Lower lobe of right lung (tissue), 2 donors: ENCODE measurements at places on chromosomes 3 and 15.

DNA sequence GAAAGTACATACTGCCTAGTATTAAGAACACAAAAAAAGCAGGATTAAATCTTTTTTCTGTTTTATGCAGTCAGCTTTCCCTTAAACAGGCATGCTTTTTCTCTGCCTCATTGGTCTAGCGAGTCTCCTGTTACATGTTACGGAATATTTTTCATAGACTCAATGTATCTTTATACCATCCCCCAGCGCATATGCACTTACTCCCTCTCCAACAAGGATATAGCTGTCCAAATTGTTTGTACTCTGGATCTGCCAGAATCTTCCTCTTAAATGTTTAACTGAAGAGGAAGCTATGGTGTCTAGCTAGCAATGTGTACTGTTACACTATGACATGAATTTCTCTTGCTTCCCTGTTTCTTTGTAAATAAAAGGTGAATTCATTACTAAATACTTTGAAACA, 9.2 kb upstream of the SLCO3A1 start:
- DNase-seq = no peak

GRCh38 chr15:89860891-89861290, 32.9 kb downstream of the AP3S2 start:
- DNase-seq = no peak

- no peak for DNase-seq
These were observed 68.5 kb upstream of the PTX3 start for GRCh38 chr3:157368171-157368570.

DNA sequence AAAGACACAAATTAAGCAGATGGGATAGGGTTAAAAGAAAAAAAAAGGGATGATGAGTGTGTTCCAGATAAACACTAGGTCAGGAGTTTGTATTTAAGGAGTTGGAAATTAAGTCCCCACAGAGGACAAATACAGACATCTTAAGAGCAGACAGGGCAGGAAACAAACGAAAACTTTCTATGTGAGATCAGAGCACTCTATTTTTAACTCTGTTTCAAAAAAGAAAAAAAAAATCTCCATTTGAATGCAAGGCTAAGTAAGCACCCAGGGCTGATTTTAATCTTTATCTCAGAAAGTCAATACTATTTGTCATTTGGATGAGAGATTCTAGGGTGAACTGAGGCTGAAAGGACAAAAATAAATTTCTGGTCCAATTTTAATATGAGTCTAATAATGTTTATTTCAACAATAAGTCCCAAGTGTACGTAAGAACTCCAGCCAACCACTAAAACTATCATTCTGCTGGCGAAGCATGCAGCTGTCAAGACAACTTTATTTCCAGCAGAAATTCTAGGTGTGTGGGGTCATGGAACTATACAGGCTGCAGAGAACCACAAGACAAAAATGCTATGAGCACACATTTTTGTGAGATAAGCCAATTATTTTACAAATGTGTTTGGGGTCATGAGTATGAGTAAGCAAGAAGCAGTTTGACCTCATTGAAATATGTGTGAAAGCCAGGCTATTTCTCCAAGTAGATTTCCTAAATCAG, 186.1 kb downstream of the FMN1 start:
- no peak for DNase-seq

- DNase-seq = peak; percentile 47
These were observed 101.8 kb upstream of the LIPC start for GRCh38 chr15:58329781-58330671.

DNA sequence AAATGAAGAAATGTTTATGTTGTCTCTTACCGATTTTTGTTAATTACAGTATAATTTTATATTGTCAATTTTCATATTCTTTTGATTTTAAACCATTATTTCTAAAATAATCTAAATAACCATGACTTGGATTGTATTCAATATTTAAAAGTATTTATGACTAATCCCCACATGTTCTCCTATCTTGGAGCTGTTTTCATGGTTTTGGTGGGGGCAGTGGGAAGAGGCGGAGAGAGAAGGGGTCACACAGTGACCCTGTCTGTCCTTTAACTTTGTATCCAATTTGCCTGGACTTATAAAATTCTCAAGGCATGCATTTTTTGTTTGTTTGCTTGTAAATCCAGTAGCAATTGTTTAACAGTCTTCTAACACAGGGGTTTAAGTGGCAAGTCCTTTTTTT, 407.4 kb downstream of the NTRK3 start:
- no peak for DNase-seq

DNA sequence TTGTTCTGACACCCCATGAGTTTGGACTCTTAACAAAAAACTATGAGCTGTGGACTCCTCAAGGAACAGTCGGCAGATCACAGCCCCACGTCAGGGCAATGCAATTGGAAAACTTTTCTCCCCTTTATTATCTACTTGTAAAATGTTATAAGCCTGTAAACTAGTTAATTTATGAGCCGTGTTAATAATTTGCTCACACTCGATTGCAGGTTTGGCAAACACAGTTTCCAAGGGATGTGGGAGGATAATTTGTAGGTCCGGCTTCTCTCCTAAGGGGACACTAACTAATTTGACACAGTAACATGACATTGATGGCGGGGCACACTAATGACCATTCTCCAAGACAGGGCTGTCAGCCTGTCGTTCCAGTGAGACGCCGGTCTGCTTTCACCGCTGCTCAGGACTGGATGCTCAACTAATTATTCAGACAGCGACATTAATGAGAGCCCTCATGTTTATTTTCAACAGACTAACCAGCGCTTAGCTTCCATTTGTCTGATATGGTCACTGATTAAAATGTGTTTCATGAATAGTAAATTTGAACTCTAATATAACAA, 222.1 kb downstream of the FOXP1 start:
- DNase-seq = no peak

DNA sequence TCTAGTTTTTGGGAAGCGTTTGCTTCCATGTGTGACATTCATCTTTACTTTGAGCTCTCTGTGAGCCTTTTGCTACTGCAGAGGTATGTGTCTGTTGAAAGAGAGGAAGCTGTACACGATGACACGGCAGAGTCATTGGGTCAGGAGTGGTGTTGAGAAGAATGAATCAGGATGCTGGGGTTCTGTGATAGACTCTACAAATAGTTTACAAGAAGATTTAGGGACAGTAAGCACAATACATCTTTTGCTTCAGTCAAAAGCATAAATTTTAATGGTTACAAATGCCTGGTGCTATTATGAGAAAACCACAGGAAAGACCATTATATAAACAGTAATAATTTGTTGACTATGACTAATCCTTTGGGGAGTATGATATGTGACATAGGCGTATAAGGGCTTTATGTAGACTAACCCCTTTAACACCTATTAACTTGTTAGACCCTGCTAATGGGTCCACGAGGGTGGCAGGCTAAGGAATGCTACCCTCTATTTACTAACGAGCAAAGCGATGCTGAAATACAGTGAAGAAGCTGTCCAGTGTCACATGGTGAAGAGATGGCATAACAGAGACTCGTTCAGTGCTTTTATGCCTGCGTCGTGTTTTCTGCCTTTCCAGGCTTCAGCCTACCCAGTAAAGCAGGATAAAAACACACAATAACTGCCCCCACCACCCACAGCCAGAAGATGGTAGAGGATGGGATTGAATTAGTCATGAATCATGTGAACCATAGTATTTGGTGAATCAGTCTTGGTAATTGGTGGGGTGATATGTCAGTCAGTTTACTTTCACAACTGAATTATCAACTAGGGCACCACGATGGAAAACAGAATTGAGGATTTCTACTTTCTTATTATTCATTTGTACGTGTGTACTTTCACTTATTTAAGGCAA, 118.8 kb downstream of the LPP start:
- no peak for DNase-seq

DNA sequence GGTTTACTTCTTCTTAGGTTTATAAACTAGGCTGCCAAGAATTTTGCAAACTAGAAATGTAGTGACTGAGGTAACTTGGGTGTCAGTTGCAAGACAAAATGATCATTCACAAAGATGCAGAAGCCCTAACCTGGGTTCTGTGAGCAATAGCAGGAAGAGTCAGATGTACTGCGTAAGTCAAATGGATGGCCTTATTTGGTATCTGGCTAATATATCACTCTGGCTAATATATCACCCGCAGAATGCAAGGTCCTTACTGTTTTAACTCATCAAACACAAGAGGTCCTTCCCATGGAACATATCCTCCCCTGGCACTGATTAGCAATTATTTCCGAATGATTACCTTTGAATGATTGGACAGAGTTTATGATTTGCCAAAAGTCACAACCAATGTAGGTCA, 37.4 kb downstream of the RBMS3 start:
- DNase-seq = no peak

GRCh38 chr15:69435985-69436384, 16.6 kb upstream of the RPLP1 start:
- DNase-seq = no peak

DNA sequence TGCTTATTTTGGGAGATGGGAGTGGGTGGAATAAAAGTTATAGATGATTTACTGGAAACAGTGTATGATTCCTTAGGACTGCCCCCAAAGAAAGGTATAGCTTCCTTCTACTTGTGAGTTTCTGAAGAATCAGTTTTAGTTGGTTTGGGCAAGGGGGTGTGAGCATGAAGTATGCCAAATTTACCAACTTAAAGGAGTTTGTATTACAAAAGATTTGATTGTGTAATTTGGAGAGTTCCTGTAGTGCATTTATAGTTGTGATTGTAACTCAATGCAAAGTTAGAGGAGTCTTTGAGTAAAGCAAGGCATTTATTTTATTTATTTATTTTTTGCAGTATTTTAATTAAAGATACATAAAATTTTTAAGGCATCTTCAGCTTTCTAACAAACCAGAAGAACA, 42.8 kb downstream of the TSC22D2 start:
- DNase-seq = no peak

DNA sequence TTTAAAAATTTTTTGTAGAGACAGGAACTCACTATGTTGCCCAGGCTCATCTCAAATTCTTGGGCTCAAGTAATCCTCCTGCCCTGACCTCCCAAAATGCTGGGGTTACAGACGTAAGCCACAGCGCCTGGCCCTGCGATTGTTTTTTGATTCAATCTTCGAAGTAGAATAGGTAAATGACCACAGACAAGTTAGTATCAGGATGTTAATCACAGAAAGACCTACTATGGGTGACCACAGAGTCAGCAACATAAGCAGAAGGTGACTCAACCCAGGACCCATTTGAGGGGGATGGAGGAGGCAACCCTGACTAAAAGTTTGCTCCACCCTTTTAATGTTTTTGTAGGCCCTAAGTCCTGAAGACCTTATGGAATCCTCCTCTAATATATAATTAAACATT, 10.0 kb upstream of the USP3 start:
- no peak for DNase-seq

- no peak for DNase-seq
These were observed 165.0 kb downstream of the MEX3B start for GRCh38 chr15:81880833-81881232.

DNA sequence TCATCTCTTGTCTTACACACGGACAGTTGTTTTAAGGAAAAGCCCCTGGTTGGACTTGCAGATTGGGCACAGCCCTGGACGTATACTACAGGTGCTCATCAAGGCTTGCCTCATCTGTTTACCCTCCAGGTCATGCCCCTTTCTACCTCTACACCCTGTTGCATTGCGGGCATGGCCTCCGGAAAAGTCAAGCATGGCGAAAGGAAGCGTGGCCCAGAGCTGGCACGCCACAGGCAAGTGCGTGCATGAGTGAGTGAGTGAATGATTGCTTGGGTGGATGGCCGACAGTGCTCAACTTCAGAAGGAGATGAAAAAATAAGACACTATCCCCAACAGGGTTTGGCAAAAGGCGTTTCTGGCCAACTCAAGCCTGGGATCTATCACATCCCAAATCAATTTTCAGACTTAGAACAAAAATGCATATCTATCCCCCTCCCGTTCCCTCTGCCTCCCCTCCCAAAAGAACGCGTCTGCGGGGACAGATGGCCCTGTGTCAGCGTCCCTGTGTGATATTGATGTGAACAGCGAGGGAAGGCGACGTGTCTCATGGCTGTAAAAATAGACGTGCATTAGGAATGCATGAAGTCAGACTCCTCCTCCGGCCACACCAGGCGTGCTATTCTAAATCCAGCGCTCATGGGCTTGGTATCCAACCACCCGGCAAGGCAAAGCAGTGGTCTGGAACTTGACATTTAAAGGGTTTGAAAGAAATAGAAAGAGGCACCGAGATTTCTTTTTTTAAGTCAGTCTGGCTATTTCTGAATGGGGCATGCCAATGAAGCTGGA, 96.0 kb downstream of the RPLP1 start:
- no peak for DNase-seq

DNA sequence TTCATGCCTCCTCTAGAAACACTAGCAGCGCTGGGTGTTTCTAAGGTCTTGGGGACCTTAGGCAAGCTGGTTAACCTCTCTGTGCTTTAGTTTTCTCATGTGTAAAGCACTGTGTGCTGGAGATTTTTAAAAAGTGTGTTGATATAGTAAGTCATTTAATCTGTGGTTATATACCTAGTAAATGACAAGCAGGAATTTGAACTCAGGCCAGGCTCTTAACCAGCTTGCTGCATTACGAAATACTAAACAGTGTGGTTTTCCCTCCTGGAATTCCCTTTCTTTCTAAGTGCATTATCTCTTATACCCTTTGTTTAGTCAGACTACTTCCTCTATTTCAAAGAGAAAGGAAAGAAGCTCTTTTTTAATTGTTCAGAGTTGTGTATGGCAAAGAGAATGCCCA, 26.5 kb downstream of the NEO1 start:
- DNase-seq = no peak

DNA sequence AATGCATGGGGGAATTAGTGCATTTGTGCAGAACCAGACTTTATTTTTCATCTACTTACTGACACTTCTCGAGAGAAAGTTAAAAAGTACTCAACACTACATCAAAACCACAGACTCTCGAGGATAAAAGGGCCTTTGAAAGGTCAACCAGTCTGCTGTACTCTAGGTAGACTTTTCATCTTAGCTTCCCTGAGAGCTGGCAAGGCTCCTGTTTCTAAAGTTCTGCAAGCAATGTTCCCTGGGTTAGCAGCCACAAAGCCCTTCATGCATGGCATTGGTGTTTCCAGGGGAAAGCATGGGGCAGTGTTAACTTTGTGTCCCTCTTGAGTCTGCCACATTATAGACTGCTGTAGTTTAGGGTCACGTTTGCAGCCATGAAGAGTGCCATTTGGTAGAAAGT, 106.4 kb upstream of the PFN2 start:
- DNase-seq = no peak
